DND-41 (cell line): ENCODE measurements at places on chromosomes 4 and X.

DNA sequence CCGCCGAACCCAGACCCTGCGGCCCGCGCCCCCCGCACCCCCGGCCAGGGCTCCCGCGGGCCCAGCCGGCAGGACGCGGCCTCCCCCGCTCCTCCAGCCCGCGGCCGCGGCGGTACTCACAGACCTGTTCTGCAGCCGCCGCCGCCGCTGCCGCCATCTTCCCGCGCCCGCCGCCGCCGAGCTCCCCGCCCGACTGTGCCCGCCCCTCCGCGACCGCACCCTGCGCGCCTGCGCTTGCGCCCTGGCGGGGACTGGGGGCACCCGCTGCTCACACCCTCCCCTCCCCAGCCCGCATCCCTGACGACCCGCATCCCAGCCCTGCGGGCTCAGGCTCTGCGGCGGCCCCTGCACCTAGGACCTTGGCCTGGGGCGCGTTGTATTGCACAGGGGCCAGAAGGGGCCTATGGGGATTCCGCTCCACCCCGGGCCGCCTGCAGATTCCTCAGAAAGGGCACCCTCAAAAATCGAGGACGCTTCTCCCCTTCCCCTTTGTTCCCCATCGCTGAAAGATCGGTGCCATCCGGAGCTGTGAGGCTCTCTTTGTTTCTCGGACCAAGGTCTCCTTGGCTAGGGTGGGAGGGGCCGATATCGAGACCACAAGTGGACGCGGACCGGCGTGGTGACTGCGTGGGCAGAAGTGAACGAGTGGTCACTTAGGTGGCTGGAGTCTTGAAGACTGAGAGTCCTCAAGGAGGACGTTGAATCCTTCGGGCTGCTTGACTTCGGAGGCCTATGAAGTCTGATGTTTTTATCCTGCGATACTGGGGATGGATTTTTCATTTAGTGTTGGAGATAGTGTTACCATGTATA lies at the start of gene SGCB:
Gene SGCB, minus strand, starts transcription at position 197 of the 810 bp plus-strand sequence. Its CDS starts 40 bp downstream, at position 157.
- peak; percentile 73 for DNase-seq

GRCh38 chrX:17167915-17168314 lies 207.1 kb upstream of the NHS start:
- DNase-seq: no peak

DNA sequence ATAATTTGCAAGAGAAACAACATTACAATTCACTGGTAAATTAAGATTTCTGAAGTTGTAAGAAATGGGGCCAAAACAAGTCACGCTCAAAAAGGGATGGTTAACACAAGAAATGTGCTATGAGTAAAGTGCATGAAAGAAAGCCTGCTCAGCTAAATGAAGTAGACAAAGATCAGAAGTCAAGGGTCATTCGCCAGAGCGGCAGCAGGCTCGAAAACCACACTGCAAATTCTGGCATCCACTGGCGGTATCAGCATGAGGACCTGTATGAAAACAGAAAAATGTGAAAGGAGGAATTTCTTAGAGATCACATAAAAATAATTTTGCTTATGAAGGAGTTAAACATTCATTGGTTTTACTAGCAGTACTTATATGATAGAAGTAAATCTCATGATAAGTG lies 49.6 kb downstream of the FBXL5 start:
- no peak for DNase-seq

DNA sequence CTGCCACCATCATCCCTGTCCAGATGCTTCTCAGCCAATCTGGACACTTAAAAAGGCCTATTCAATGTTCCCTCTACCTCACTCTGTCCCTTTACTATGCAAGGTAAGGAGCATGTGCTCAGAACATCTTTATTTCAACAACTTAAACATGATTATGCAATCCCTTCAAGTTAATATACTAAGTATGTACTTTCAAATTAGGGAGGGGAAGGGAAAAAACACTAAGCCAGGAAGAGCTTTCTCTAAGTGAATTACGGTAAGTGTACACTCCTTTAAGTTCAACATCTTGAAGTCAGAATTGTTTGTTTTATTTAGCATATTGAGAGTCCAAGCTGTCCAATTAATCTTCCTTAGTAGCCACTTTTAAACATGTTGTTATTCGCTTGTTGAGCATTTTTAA lies 14.1 kb downstream of the SLC10A7 start:
- no peak for DNase-seq

- no peak for DNase-seq
Observed at GRCh38 chr4:84501721-84502267, 2.7 kb upstream of the NKX6-1 start.

- no peak for DNase-seq
Observed at GRCh38 chr4:169909479-169909878, 116.7 kb downstream of the MFAP3L start.

DNA sequence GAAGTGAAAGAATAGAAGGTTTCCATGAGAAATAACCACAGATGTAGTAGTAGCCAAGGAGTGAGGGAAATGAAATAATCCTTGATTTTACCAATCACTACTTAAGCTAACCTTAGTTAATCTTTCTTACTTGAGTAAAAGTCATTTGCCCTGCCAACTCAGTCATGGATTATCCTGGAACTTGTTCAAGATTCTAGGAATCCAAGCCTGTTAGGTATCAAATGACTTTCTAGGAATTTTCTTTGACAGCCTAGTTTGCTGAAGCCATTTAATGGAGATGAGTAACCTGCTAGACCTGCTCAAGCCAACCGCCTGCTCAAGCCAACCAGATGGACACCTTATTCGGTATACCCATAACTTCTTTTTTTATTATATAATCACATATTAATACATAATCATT lies 180.5 kb downstream of the KLHL13 start:
- DNase-seq: no peak

GRCh38 chr4:102598762-102599374 lies 97.7 kb downstream of the NFKB1 start:
- no peak for DNase-seq

GRCh38 chr4:86033171-86033570 lies 326.7 kb downstream of the MAPK10 start:
- no peak for DNase-seq

GRCh38 chr4:100898844-100899243 lies 381.0 kb upstream of the EMCN start:
- DNase-seq: no peak

- no peak for DNase-seq
Observed at GRCh38 chr4:176780995-176781738, 11.6 kb downstream of the VEGFC start.
